ENCODE measurements at places on chromosomes 4 and X. TPM values are rescaled to one million over a fixed set of nuclear protein-coding genes. Genes with fewer than 3 reads are reported as not detected.

TRIM61 gene
- 1.1 TPM for total RNA-seq

AMELX gene
- not detected for total RNA-seq

DNA sequence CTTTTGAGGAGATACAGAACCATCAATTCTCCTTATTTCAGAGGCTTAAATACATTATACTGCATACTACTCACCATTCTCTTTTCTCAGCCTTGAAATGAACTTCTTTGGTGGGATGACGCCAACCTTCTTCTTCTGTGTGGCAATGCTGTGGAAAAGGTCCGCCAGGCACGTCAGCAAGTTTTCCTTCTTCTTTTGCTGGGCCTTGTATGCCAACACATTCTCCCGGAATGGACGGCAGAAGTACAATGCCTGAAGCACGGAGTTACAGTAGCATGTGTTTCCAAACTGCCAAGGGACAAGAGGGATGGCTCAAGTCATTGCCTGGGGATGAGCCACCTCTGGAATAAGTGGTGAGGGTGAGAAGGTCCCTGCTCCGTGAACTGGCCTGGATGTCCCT lies 31.2 kb downstream of the USP46 start:
- DNase-seq, result no peak

GRCh38 chr4:76283900-76284299 lies 22.6 kb upstream of the STBD1 start:
- DNase-seq, result no peak

DNA sequence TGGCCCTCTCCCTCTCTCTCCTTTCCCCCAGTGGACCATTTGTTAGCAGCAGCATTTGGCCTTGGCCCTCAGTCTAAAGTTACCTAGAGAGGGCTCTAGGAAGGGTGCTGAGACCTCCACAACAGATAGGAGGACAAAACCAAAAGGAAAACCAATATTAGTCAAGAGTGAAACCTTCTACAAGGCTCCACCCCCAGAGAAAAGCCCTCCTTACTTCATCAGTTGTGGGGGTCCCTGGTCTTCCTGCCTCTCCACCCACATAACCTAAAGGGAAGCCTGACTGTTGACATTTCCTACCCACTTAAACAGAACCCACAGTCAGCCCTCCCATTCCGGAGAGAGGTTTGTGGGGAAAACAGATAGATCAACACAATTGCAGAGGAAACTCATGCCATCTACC lies 4.7 kb upstream of the CD40LG start:
- DNase-seq, result no peak

GRCh38 chr4:110624398-110624780 lies 1.5 kb upstream of the PITX2 start:
- no peak for DNase-seq
